NCI-H1417 treated with DMSO at 0.1 percent for 48 hours (cell line): ENCODE measurements at places on chromosomes 5 and 9.

GRCh38 chr9:101468116-101468515, 32.5 kb upstream of the ALDOB start:
- DNase-seq: no peak

DNA sequence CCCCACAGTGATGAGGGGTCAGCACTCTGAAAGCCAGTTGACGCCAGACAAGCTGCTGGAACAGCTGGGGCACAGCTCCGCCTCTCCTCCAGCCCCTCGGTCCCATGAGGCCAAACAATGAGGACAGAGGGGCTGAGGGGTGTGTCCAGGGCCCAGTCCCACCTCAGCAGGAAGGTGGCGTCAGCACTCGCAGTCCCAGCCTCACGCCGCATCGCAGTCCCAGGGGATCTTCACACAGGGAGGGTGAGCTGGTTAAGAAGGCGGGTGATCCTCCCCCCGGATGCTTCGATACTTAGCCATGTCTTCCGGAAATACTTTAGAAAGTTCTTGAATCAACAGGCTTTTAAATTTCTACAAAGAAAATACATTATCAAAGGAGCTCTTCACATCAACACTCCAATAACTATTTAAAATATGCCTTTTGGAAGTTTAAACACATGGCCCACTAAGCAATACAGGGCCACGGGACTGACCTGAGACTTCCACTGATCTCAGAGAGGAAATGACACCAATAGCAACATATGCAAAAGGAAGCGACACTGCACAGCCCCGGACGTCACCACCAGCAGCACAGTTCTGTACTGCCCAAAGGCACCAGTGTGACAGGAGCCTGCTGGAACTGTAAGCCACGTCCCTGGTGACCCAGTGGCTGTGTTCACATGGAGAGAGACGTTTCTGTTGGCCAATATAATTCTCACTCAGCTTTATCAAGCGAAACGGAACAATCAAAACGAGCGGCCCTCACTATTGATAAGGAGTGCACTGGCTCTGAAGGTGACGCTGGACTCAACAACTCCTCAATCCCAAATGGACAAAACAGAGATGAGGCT, 5.9 kb downstream of the MED10 start:
- DNase-seq: no peak

DNA sequence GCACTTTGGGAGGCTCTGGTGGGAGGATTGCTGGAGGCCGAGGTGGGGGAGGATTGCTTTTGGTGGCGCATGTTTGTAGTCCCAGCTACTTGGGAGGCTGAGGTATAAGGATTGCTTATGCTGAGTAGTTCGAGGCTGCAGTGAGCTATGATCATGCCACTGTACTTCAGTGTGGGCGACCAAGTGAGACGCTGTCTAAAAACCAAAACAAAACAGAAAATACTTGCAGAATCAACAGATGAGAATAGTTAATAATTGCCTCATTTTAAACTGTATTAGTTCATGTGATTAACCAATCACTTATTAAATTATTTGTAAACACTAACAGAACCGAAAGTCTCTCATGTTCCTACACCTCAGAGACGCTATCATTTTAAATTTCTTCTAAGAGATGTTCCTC, 118.1 kb downstream of the CCDC171 start:
- DNase-seq: no peak

- no peak for DNase-seq
Observed at GRCh38 chr5:179314606-179315355, 30.5 kb downstream of the ADAMTS2 start.

GRCh38 chr5:167639766-167640165, 651.7 kb upstream of the WWC1 start:
- no peak for DNase-seq

DNA sequence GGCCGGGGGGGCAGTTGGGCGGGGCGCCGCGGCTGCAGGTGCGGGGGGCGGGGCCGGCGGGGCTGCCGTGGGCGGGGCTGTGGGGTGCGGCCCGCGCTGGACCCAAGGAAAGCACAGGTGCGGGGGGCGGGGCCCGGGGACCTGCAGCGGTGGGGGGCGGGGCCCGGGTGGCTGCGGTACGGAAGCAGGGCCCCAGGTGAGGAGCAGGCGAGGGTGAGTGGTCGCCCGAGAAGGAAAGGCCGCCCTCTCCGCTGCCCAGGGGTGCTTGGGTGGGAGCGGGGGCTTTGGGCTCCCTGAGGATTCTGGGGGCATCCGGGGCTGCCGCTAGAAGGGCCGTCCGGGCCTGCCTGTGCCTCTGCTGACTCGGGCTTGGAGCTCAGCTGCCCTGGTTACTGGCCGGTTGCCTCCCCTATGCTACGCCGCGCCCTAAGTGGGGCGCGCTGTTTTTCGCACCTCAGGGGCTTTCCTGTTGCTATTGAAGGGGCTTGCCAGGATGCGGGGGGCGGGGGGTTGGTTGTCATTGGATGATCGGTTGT, 767 bp downstream of the RALGPS1 start:
- DNase-seq: peak; percentile 18

DNA sequence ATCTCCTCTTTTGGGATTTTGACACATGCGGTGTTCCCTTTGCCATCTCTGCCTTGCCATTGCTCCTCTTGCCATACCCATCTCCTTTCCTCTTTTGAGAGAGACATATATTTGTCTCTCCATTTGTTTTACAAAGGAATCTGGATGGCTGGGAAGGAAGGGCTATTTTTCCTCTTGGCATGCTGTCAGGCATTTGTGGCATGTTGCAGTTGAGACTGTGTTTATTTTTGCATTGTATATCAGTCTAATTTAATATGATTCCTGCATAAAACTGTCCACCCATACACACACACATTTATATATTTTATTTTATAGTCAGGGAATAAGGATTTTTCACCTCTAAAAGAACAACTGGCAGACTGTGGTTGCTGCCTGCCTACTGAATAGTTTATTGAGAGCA, 1105.8 kb upstream of the SEMA6A start:
- no peak for DNase-seq

- DNase-seq: no peak
Observed at GRCh38 chr5:97106216-97106581, 36.2 kb downstream of the LIX1 start.

DNA sequence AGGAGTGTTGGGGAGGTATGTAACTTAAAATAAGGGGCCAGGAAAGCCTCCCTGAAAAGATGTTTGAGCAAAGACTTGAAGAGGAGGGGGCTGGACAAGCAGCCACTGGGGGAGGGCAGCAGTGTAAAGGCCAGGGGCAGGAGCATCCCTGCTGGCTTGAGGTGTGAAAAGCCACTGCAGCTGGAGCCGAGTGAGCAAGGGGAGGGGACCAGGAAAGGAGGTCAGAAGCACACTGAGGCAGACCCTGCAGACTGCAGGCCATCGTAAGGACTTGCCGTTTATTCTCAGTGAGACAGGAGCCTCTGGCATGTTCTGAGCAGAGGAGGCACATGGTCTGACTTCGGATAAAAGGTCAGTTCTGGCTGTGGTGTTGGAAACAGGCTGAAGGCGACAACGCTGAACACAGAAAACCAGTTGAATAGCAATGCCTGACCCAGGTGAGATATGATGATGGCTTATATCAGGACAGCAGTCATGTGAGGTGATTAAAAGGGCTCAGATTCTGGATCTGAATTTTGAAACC, 10.2 kb upstream of the ERGIC1 start:
- no peak for DNase-seq

- no peak for DNase-seq
Observed at GRCh38 chr9:131534721-131535237, 3.7 kb upstream of the UCK1 start.

DNA sequence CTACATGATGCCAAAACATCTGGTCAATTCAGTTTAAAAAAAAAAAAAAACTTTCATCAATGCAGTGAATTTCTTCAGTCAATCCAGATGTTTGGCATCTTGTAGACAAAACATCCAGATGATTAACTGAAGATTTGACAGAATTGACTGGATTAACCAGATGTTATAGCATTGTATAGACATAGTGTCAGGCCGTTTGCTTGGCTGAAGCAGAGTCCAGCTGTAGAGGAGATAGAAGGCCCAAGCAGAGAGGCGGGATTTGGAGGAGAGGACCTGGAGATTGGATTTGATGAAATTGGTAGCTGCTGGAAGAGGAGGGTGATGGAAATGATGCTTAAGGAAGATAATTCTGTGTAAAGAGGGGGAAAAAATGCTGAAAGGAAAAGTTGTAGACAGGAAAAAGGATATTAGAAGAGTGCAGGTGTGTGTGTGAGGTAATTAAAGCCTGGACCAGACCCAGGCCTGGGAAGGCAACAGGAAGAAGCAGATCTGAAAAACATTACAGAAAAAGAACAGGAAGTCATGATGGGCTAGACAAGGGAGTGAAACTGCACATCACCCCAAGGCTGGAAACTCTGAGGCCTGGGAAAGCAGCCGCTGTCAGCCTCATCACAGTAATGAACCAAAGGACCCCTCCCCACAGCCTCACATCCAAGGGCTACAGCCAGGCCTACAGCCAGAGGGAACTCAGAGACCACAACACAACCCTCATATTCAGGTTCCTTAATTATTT, 258.3 kb downstream of the CWC27 start:
- DNase-seq: no peak

- DNase-seq: no peak
Observed at GRCh38 chr9:121483049-121483448, 16.6 kb downstream of the GGTA1 start.

DNA sequence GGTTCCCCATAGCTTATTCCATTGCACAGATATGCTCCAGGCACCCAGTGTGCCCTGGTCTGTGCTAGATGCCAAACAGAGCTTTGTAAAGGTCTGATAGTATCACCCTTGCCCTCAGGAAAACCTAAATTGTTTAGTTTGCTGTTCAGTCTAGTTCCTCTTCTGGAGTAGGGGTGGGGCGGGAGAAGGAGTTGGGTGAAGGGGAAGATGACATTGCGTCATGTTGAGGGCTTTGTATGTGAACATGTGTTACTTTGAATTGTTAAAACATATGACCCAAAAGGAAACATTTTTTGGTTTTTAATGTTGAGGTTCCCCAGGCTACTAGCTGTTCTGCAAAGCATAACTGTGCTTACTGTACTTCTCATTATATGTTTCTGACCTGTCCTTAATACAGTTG, 40.6 kb downstream of the HACD4 start:
- no peak for DNase-seq

DNA sequence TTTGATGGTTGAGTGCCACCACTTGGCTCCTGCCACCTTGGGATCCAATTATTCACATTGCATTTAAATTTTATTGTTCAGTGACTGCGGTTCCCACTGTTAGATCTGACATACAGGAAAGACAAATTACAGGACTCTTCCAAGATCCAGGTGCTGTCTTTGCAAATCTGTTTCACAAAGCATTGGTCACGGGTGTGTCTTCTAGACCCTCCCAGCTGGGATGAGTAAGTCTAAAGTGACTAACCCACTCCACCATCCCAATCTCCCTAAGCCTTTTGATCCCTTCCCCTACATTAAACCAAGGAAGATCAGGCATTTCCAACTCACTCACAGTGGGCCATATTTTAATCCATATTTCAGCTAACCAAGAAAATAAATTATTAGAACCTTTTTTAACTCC, 1016.3 kb upstream of the CTNND2 start:
- DNase-seq: no peak

DNA sequence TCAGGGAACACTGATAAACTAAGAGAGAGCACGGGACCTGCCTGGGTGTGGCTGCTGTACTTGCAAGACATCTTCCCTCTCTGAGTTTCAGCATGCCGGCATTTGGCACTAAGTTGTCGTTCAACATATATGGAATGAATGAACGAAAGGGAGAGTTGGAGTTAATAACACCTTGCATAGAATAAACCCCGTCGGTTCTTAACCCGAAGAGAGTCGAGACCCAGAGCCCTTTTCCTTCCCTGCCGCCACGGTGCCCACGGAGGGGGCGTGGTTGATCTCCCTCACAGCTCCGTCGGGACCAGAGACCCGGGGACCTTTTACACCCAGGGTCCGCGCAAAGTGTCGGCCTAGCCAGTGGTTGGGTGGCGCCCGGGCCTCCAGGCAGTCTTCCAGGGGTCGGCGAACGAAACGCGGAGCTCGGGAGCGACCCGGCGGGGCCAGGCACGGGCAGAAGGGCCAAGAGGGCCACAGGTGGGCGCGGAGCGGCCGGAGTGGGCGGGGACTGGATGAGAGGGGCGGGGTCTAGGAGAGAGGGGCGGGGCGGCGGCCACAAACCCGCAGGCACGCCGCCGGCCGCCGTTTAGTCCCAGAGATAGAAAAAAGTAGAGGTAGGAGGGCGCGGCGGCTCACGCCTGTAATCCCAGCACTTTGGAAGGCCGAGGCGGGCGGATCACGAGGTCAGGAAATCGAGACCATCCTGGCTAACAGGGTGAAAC, 735 bp upstream of the RPL26L1 start:
- no peak for DNase-seq

GRCh38 chr5:74648835-74649293, 8.3 kb upstream of the ENC1 start:
- no peak for DNase-seq

GRCh38 chr9:92550765-92551164, 15.0 kb upstream of the ECM2 start:
- no peak for DNase-seq

GRCh38 chr9:121862371-121863332, 211.2 kb downstream of the DAB2IP start:
- no peak for DNase-seq

- no peak for DNase-seq
Observed at GRCh38 chr9:86043999-86044398, 55.4 kb downstream of the GOLM1 start.

DNA sequence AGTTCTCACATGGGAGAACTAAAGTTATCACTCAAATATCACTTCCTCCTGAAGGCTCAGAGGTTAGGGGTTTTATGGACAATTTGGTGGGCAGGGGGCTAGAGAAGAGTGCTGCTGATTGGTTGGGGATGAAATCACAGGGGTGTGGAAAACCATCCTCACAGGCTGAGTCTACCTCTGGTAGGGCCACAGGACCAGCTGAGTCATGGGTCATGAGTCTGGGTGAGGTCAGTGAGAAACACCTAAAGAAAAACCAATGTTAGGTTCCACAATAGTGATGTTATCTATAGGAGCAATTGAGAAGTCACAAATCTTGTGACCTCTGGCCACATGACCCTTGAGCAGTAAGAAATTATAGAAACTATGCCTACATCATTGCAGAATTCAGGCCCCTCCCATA, 203.3 kb upstream of the TARS1 start:
- no peak for DNase-seq

DNA sequence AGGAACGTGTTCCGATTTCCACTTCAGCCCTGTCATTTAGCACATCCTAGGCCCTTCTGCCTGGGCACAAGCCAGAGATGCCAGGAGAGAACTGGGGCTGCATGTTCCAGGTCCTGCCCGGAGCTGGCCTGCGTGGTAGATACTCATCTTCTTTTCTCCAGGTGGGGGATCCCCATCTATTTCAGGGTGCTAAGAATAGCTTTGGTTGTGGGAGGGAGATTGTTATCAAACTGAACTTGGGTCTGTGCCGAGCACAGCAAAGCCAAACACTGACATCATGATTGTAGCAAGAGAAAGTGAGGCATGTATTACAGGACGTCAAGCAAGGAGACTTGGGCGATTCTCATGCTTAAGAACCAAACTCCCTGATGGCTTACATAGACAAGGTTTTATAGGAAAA, 18.2 kb downstream of the C9orf153 start:
- no peak for DNase-seq

DNA sequence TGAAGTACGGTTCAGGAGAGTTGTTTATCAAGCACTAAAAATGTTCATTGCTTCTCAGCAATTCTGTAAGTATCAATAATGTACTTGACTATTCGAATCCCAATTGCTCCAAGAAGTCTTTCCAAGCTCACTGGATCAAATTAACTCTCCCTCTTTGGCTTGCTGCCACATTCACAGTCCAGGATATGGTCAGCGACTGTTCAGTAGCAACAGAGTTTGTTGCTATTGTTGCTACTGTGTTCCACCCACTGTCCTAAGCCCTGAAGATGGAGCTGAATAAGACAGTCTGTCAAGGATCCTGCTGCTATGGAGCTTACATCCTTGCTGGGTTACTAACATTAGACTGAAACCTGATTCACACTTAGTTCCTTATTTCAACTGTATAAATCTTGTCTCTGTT, 110.8 kb downstream of the FGF10 start:
- DNase-seq: no peak
